Naive thymus-derived CD4-positive, alpha-beta T cell (primary cell): ENCODE measurements at places on chromosomes 3 and 15.

GRCh38 chr3:140011086-140011485, 76.1 kb downstream of the CLSTN2 start:
- no peak overlapping the region for H3K27ac ChIP-seq
- no peaks in the 10 kb centered on the region for H3K4me1 ChIP-seq
- DNase-seq = no peak

DNA sequence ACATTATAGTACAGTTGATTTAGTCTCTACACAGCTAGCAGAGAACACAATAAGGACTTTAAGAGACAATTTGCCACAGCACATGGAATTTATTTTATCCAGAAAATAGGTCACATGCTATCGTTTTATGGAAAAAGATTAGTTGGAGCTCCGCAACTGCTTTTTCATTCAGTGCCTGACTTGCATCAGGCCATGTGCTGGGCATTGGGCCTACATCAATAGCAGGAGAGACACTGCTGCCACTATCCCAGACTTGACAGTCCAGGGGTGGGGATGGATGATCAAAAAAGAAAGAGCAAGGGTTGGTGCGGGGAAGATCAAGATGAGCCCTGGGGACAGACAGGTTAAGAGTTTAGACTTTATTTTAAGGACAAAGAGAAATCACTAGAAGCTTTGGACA, 75.2 kb upstream of the C3orf80 start:
- H3K4me3 ChIP-seq = no peak overlapping the region
- no peaks in the 10 kb centered on the region for H3K27me3 ChIP-seq
- H3K4me1 ChIP-seq = no peaks in the 10 kb centered on the region

DNA sequence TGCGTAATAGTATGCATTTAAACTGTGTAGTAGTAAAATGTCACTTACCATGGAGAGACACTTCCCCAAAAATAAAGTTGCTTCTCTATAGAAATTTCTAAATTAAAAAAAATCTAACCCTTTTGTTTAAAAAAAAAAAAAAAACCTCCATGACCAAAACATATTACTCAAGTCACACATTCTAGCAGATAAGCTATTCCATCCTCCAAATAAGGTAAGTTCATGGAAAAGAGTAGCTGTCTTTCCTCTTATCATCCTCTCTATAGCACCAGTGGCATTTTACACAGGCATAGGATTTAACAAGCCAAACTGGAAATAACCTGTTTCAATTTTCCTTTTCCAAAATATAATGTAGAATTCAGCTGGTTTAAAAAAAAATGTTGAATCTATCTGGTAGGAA, 57.4 kb downstream of the LRRFIP2 start:
- H3K4me3 ChIP-seq = no peak overlapping the region
- H3K27me3 ChIP-seq = no peaks in the 10 kb centered on the region
- H3K27ac ChIP-seq = no peak overlapping the region
- DNase-seq = no peak

GRCh38 chr15:68278595-68279405, 1.3 kb downstream of the FEM1B start:
- DNase-seq = no peak
- H3K4me3 ChIP-seq = peak overlapping the region; percentile 92
- H3K27ac ChIP-seq = peak overlapping the region; percentile 90

DNA sequence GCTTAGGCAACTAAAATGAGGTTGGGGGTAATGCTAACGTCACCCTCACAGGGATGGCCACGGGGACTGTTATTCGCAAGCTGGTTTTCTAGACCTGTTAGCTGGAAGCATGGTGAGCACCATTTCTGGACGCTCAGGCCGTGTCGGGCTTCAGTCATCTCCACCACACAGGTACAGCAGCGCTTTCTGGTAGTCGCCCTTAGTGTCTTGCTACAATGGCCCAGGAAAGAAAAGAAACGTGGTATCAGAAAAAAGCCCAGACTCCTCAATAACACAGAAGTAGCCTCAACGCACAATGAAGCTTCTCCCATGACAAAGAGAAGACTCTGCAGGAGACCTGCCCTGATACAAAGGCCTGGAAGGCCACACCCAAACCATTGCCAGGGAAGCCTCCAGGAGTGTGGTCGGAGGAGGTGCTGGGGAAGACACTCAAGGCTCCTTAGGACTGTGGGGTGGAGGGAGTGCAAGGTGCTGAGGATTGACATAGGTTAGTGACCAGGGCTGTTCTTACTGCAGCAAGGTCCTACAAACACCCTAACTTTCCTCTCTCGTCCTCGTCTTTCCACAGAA, 50.2 kb downstream of the ANXA2 start:
- no peaks in the 10 kb centered on the region for H3K27me3 ChIP-seq
- no peaks in the 10 kb centered on the region for H3K36me3 ChIP-seq
- no peak for DNase-seq
- H3K27ac ChIP-seq = no peak overlapping the region
- H3K4me3 ChIP-seq = no peak overlapping the region
- no peaks in the 10 kb centered on the region for H3K4me1 ChIP-seq

GRCh38 chr3:105730801-105731354, 137.9 kb downstream of the CBLB start:
- peaks cover 8% of the 10 kb centered on the region for H3K36me3 ChIP-seq
- no peak for DNase-seq
- H3K4me3 ChIP-seq = no peak overlapping the region
- H3K27ac ChIP-seq = no peak overlapping the region
- no peaks in the 10 kb centered on the region for H3K4me1 ChIP-seq

- H3K4me3 ChIP-seq = no peak overlapping the region
- no peaks in the 10 kb centered on the region for H3K4me1 ChIP-seq
These were observed 194.2 kb downstream of the MTHFS start for GRCh38 chr15:79702621-79703020.

DNA sequence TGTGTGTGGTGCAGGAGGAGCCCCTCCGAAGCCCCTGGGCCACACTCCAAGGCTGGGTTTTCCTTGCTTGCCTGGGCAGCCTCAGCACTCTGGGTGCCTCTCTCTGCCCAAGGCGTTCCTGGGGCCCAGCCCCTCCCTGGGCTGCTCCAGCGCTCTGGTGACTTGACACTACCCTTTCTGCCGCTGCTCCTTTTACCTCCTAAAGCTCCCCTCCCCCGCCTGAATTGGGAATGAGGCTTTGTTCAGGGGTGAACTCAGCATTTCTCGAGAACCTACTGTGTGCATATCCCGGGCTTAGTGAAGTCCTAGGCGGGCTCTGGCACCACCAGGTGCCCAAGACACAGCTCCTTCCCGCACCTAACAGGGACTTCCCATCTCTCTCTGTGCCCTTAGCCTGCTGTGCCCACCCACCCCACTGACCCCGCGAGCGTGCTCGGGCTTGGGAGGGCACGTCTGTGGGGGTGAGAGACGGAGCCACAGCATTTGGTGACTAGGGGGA, 1.2 kb upstream of the BAHD1 start:
- no peak for DNase-seq
- H3K36me3 ChIP-seq = no peaks in the 10 kb centered on the region
- peak overlapping the region; percentile 60 for H3K4me3 ChIP-seq
- H3K4me1 ChIP-seq = peaks cover 25% of the 10 kb centered on the region
- peaks cover 5% of the 10 kb centered on the region for H3K27me3 ChIP-seq

DNA sequence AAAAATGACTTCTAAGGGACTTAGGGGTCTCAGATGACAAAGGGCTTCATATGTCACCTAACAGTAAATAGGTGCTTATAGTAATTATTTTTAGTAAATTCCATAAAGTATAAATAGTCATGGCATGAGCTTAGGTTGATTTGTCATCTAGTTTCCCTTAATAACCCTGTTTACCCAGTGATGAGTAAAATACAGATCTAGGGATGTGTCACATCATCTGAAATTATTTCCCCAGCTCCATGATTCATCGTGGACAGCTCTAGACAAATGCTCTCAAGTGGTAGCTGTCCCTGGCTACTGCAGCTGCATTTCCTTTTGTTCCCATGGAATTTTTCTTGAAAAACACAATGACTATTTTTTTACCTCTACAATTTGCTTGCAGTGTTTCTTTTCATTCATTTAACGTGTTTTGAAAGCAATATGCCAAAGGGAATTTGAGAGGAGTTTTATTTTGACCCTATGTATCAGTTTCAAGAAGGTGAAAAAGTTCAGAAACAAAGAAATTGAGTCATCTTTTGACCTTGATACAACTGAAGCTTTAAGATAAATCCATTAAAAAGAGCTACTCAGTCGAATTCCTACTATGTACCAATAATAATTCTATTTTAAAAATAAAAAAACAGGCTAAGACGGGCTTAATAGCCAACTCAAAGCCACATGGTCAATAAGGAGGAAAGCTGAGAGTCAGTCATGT, 241.6 kb downstream of the KCNMB2 start:
- no peaks in the 10 kb centered on the region for H3K36me3 ChIP-seq
- no peaks in the 10 kb centered on the region for H3K27me3 ChIP-seq
- H3K4me1 ChIP-seq = no peaks in the 10 kb centered on the region
- DNase-seq = no peak
- no peak overlapping the region for H3K4me3 ChIP-seq

GRCh38 chr3:1135194-1135593, 42.4 kb downstream of the CNTN6 start:
- no peaks in the 10 kb centered on the region for H3K4me1 ChIP-seq
- DNase-seq = no peak
- H3K27me3 ChIP-seq = no peaks in the 10 kb centered on the region
- no peak overlapping the region for H3K27ac ChIP-seq
- H3K4me3 ChIP-seq = no peak overlapping the region

DNA sequence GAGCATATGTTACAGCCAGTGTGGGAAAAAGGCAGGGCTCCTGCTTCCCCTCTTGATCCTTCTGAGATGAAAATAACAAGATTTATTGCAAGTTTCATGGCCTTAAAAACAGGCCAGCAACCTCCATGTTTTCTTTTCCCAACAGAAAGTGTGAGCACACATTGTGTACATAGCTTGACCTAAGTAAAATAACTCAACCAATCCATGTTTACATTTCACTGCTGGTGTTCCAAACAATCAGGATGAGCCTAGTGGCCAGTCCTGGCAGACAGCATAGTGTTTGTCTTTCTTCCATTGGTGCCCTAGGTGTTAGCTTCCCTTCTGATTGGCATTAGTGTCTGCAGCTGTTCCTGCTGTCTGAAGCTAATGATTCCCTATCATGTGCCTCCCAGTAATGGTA, 847.7 kb downstream of the EPHA3 start:
- no peak for DNase-seq
- no peaks in the 10 kb centered on the region for H3K4me1 ChIP-seq
- no peaks in the 10 kb centered on the region for H3K36me3 ChIP-seq

- no peaks in the 10 kb centered on the region for H3K36me3 ChIP-seq
- no peaks in the 10 kb centered on the region for H3K27me3 ChIP-seq
- no peak overlapping the region for H3K4me3 ChIP-seq
- no peak overlapping the region for H3K27ac ChIP-seq
- no peak for DNase-seq
These were observed 221.4 kb downstream of the NR1D2 start for GRCh38 chr3:24166515-24166914.

- no peaks in the 10 kb centered on the region for H3K36me3 ChIP-seq
- DNase-seq = no peak
- no peaks in the 10 kb centered on the region for H3K27me3 ChIP-seq
- H3K4me1 ChIP-seq = peaks cover 13% of the 10 kb centered on the region
- no peak overlapping the region for H3K27ac ChIP-seq
These were observed 196.0 kb upstream of the BCL6 start for GRCh38 chr3:187941135-187941847.

GRCh38 chr15:67013696-67014095, 51.7 kb upstream of the SMAD3 start:
- no peak overlapping the region for H3K27ac ChIP-seq
- H3K27me3 ChIP-seq = no peaks in the 10 kb centered on the region
- H3K36me3 ChIP-seq = no peaks in the 10 kb centered on the region
- H3K4me1 ChIP-seq = no peaks in the 10 kb centered on the region

- DNase-seq = no peak
- H3K4me3 ChIP-seq = no peak overlapping the region
- H3K27ac ChIP-seq = no peak overlapping the region
- no peaks in the 10 kb centered on the region for H3K36me3 ChIP-seq
- H3K27me3 ChIP-seq = no peaks in the 10 kb centered on the region
These were observed 86.2 kb upstream of the COL6A5 start for GRCh38 chr3:130259166-130259874.

DNA sequence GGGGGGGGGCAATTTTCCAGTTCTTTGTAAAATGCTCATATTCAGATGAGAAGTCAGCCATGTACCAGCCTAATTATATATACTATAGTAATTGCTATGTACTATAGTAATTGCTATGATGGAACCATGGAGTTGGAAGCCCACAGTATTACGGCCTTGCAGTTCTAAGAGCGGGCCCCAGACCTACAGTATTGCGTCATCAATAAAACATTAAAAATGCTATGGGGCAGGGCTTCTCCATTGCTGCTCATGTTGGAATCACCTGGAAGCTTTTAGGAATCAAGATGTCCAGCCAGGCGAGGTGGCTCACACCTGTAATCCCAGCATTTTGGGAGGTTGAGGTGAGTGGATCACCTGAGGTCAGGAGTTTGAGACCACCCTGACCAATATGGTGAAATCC, 443.7 kb upstream of the GRM7 start:
- no peak overlapping the region for H3K27ac ChIP-seq
- no peaks in the 10 kb centered on the region for H3K36me3 ChIP-seq
- no peak overlapping the region for H3K4me3 ChIP-seq
- no peak for DNase-seq

- no peak overlapping the region for H3K27ac ChIP-seq
- H3K4me3 ChIP-seq = no peak overlapping the region
- H3K36me3 ChIP-seq = no peaks in the 10 kb centered on the region
- no peaks in the 10 kb centered on the region for H3K27me3 ChIP-seq
- DNase-seq = no peak
These were observed 942.5 kb downstream of the ROBO1 start for GRCh38 chr3:78825118-78825857.

- H3K4me1 ChIP-seq = no peaks in the 10 kb centered on the region
- DNase-seq = no peak
- H3K27me3 ChIP-seq = no peaks in the 10 kb centered on the region
These were observed 60.9 kb upstream of the PYGO1 start for GRCh38 chr15:55649058-55649423.

- DNase-seq = no peak
- H3K27ac ChIP-seq = no peak overlapping the region
- H3K27me3 ChIP-seq = no peaks in the 10 kb centered on the region
- peaks cover 55% of the 10 kb centered on the region for H3K36me3 ChIP-seq
- peaks cover 26% of the 10 kb centered on the region for H3K4me1 ChIP-seq
These were observed 18.0 kb upstream of the CLEC3B start for GRCh38 chr3:45008117-45008516.

DNA sequence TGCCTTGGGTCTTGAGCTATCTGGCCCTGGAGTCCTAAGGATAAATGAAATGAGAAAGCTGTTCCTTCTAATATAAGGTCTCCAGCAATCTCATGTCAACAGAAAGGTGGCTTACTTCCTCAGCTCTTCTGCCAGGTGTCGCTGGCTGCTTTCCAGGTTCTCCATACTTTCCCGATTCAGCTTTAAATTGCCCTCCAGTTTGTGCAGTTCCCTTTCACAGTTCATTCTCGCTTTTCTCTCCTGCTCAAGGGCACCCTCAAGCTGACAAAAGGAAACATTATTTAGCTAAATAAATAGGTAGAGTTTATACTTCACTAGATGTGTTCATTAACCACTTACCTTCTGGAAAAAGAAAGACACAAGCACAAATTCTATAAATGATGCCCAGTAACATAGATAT, 73.0 kb downstream of the MYH15 start:
- no peak for DNase-seq
- H3K27ac ChIP-seq = no peak overlapping the region
- no peaks in the 10 kb centered on the region for H3K4me1 ChIP-seq
- no peaks in the 10 kb centered on the region for H3K36me3 ChIP-seq
